Retinal pigment epithelial cell (primary cell): ENCODE measurements at places on chromosomes 13 and 19.

DNA sequence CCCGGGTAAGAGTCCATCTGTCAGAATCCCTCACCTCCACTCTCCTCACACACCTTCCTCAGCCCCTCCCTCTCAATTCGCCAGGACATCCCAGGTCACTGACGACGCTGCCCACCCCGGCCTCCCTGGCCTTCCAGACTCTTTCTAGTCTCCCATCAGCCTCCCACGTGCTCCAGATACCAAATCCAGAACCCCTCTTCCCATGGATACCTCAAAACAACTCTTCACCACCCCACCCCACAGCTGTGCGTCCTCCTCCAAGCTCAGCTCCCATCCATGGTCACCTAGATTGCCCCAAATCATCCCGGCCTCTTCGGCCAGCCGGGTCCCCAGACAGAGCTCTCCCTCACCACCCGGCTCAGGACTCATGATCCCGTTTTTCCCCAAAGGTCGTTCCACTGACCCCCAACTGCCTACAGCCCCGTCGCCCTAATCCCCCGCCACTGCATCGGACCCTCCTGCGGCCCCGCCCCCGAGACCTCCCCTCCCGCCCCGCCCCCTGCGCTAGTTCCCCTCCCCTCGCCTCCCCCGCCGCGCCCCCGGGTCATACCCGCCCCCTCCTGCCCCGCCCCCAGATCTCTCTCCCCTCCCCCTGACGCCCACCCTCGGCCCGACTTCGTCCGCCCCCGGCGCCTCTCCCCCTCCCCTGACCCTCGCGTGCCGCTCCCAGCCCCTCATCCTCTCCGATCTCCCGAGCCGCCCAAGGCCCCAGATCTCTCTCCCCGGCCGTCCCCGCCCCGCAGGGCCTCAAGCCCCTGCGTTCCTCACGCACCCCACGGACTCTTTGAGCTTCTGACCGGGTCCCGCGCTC, 546 bp downstream of the UBXN6 start:
- no peak for DNase-seq

DNA sequence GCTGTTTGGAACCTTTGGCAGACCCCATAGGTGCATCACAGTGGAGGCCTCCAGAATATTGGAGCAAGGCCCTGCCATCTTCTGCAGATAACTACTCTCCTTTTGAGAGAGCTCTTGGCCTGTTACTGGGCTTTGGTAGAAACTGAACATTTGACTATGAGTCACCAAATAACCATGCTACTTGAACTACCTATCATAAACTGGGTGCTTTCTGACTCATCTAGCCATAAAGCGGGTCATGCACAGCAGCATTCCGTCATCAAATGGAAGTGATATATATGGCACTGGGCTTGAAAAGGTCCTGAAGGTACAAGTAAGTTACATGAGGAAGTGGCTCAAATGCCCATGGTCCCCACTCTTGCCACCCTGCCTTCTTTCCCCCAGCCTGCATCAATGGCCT, 782.5 kb upstream of the SLITRK6 start:
- no peak for DNase-seq

DNA sequence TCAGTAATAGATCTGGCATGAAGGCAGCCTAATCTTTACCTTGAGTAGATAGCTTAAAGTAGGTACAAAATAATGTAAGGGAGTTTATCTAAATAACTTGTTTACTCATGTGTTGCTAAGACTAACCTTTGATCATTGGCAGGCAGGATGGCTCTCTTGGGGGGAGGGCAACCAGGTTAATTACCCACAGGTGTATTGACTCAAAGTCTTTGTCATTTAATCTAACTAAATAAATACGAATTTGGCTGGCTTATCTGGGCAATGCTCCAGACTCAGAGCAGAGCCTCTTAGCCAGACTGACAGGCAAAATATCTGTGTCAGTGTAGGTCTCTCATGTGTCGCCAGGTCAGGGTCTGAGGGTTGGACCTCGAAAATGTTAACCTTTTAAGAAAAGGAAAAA, 283.4 kb upstream of the KLHL1 start:
- no peak for DNase-seq

DNA sequence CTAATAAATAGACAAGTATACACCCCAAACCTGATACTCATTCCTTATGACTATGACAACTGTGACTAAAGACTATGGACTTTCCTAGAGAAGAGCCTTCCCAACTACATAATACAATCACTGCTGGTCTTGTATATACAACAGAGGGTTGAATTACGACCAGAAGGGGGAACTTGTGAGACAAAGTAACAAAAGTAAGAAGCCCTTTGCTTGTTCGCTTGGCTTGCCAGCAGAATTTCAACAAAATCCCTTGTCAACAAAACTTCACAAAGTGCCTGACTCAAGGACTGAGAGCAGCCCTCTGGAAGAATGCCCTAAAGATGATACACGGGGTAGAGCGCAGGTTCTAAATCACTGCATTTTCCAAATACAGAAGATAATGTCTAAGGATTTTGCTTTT, 99.4 kb downstream of the WASF3 start:
- no peak for DNase-seq

DNA sequence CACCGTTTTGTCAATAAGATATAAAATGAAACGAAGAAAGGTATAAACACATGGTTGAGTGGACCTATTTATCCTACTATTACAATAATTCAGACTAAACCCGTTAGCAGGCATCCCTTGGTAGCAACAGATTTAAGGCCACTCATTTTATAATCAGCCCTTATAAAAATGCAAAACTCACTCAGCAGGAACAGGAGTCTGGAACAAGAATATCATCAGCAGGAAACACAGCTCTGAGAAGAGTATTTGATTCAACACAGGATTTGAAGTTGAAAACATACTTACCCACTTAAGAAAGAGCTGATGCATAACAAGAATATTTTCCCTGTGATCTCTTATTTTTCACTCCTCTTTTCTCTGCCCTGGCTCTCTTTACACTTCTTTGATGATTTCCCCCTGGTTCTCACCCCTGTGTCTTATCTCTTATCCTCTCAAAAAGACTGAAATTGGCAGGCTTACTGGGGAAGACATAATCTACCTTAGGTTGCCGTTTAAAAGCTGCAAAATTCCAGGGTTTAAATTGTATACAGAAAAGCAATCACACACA, 1722.7 kb downstream of the SLITRK5 start:
- DNase-seq, result no peak

DNA sequence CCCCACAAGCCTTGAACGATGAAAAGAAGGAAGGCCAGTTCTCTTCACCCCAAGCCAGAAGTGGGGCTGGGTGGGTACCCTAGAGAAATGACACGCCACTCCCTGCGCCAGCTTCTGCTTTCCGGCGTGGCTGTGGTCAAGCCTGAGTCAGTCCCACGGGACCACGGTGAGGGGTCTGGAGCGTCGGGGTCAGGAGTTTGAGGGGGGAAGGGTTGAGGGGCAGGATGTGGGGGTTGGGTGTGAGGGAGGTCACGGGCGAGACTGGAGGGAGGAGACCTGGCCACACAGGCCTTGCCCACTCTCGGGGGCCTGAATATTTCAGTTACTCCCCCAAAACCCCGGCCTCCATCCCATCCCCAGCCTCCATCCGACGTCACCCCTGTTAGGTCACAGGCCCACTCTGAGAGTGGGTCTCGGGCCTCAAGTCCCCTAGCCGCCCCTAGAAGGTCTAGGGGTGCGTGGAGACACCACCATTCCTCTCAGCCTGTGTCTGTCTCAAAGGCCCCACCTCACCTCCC, 500 bp upstream of the IFI30 start:
- no peak for DNase-seq

DNA sequence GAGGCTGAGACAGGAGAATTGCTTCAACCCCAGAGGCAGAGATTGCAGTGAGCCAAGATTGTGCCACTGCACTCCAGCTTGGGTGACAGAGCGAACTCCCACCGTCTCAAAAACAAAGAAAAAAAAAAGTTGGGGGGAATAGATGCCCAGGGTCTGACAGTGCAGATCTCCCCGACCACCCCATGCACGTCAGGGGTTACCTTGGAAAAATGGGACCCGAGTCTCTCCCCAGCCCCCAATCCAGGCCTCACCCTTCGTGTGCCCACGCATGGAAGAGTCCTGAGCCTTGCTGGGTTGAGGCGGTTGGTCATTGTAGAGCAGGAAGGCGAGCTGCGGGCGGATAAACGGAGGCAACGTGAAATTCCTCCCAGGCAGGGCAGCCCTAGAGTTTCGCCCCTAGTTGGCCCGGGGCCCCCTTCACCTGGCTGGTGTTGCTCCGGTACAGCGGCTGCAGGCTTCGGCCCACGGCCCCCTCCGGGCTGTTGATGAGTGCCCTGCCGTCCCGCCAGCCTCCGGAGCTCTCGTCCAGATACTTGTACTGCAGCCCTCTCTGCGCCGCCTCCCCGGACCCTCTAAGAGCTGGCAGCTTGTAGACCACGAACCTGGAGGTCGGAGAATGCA, 588 bp downstream of the DNASE2 start:
- DNase-seq, result no peak

DNA sequence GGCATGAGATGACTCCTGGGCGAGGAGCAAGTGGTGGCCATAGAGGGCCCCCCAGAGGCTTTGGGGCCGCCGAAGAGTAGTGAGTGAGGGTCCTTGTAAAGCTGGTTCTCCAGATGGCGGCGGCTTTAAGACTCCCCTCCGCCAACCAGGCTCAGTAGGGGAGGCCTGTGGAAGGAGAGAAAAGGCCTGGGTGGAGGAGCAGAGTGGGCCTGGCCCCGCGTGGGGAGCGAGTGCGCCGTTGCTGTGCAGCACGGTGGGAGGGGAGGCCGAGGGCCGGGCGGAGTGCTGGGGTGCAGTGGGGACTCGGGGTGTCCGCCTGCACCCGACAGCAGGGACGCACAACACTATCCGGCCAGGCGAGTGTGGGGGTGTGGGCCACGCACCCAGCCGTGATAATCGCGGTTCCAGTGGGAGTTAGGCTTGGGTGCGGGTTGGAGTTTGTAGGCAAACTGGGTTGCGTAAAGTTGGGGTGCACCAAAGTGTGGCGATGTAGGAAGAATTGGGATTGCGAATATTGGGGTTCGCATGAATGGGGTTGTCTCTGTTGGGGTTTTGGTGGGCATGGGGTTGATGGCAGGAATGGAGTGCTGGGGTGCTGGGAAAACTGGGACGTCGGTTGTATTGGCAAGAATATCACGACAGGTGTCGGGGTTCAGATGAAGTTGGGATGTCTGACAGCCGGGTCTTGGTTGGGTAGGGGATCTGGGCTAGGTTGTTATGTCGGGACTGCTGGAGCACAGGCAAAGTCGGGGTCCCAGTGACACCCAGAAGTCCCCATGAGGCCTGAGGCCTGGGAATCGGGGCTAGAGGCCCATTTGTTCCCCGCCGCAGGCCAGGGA, 687 bp upstream of the CIRBP start:
- DNase-seq, result no peak

- no peak for DNase-seq
Measured at GRCh38 chr13:69683921-69684686, 423.5 kb upstream of the ATXN8OS start.

- no peak for DNase-seq
Measured at GRCh38 chr13:65965501-65965900, 1264.6 kb downstream of the PCDH9 start.

DNA sequence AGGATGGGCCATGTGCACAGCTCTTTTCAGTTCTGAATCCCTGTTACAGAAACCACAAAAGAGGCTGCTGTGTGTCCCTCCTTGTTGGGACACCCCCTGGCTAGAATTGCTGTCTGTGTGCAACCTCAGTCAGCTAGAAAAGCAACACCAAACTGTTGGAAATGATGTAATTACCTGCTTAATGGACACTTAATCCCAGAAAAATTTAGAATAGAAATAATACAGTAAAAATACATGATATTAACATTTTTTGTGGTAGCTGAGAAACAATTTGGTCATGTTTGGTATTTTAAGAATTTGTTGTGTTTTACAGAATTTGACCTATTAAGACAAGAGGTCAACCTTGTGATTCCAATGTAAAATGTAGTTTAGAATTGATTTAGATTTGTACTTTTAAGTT, 46.8 kb downstream of the FAM124A start:
- peak; percentile 78 for DNase-seq

GRCh38 chr13:34376483-34376882, 558.5 kb downstream of the RFC3 start:
- no peak for DNase-seq

DNA sequence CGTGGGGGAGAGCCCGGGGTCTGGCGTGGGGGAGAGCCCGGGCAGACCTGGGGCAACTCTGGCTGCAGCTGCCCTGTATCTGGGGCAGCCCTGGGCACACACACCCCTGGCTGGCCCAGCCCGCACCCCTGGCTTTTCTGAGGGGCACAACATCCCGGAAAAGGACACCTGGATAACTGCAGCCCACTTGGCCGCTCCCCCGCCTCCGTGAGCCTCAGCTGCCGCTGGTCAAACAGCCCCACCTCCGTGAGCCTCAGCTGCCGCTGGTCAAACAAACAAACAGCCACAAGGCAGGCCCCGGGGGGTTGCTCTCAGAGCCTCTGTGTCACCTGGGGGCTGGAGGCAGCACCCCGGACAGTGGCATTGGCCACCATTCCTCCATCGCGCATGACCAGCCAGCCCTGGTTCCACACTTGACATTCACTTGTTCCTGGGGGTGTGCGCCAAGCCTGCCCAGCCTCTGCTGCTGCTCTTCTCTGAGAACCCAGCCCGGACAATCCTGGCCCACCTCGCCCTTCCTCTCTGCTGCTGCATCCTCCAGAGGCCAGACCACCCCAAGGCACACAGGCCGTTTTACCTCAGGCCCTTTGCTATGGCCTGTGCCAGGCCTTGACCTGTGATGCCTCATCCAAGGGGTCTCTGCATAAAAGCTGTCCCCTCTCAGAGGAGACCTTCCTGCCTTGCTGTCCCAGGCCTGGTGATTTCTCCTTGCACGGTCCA, 19.9 kb downstream of the CEBPG start:
- no peak for DNase-seq

DNA sequence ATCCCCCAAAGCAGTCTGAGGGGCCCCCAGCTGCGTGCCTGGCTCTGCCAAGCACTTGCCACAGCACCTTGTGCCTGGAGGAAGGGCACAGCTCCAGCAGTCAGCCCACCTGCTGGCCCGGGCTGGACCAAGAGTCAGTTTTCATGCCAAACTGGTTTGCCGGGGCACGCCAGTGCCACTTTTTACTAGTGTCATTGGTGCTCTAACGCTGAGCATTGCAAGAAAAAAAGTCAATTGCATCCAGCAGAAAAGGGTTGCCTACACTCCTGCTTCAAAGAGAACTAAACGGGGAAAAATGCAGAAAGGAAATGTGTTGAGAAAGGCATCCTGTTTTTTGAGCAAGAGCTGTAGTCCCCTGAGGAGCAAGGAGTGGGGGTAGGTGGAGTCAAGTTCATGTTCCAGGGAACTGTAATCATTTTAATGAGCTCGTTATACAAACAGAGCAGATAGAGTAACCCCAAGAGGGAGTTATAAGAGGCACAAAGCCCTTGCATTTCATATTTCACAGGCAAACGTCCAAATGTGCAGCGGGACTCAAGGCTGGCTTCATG, 68.4 kb downstream of the F2RL3 start:
- no peak for DNase-seq

DNA sequence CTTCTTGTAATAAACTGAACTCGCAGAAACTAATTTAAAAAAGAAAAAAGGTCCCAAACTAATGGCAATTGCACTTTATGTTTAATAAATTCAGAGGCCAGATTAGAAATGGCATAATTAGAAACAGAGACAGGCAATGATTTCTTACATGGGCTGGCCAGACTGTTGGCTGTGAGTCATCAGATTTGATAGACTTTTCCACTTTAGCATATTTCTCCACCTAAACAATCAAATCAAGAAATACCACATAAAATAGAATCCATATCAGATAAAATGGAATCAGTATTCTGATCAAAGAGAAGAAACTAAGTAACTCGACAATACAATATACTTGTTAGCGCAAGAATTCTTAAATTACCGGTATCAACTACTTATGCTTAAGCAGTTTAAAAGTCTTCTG, 29.0 kb downstream of the EXOSC8 start:
- DNase-seq, result no peak
